ENCODE measurements at places on chromosomes 12 and 14. TPM values are rescaled to one million over a fixed set of nuclear protein-coding genes. Genes with fewer than 3 reads are reported as not detected.

The EIF2S3B gene
- 9.3 TPM for total RNA-seq

The FOXM1 gene
- total RNA-seq: 49.9 TPM

The PRKD1 gene
- total RNA-seq: 7.9 TPM

The RD3L gene
- total RNA-seq: not detected

The RNASE7 gene
- total RNA-seq: 11.8 TPM

The SMCO3 gene
- not detected for total RNA-seq

The DAO gene
- total RNA-seq: not detected

The CCDC198 gene
- not detected for total RNA-seq

The APOF gene
- total RNA-seq: not detected

The IL26 gene
- total RNA-seq: not detected

The KRT85 gene
- not detected for total RNA-seq

The CDC42BPB gene
- total RNA-seq: 91.1 TPM

The FIGNL2 gene
- total RNA-seq: not detected

All from MCF 10A (cell line).